Osteocyte (in vitro differentiated cells): ENCODE measurements at places on chromosomes 16 and 17. TPM values are rescaled to one million over a fixed set of nuclear protein-coding genes. Genes with fewer than 3 reads are reported as not detected.

The DOK4 gene
- total RNA-seq, result 22.5 and 24.4 TPM in 2 replicates

DNA sequence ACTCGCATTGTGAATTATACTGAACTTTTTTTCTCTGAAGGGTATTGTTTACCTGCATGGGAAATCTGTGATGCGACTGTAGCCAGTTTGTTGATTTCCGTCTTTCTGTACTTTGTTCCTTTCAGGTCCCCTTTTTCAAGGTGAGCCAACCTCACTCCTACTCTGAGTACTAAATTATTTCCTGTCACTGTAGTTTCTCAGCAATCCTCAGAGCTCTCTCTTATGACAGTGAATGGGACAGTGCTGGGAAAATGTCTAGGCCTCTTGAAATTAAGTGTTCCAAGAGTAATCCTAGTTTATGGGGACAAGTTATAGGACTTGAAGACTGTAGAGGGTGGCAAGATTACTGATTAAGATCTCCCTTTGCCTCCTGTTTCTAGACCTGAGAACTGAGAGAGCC is 167.6 kb downstream of the CNTNAP4 start:
- DNase-seq, result no peak

The WNT9B gene
- total RNA-seq, result not detected in 2 replicates

- DNase-seq, result no peak
Measured at GRCh38 chr17:6066183-6066948, 3.8 kb upstream of the WSCD1 start.

The OR1F1 gene
- total RNA-seq, result not detected in 2 replicates

DNA sequence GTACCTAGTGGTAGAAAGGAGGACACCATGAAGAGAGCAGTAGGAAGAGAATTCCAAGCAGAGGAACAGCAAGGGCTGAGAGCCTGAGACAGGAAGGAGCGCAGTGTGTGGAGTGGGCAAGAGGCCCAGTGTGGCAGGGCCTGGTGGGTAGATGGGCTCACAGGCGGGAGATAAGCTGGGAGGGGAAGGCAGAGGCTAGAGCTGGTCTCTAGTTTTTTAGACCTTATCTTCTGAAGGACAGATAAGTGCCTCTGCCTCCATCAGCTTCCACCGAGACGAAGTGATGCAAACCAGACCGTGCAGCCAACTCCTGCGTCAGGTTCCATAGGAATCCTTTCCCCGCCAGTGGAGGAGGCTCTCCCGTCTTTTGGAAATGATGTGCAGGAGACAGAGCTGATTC is 33.6 kb downstream of the CDH1 start:
- no peak for DNase-seq

GRCh38 chr16:69820926-69821541 is 58.9 kb downstream of the WWP2 start:
- DNase-seq, result no peak

DNA sequence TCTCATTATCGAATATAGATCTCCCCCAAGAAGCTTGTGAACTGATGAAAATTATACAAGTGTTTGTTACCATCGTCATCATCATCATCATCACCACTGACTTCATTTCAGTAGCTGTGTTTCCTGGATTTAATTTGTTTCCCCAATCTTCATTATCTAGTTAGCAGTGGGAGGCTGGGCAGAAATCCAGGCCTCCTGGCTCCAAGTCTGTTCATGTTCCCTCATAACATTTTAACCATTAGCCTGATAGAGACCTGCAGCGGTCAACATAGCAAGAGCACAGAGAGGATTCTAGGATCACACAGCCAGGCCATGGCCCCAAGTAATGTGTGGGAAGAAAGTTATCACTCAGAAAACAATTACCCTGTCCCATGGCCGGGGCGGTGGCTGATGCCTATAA is 526.2 kb upstream of the CDH11 start:
- DNase-seq, result no peak

GRCh38 chr16:53600126-53600525 is 97.1 kb upstream of the AKTIP start:
- DNase-seq, result no peak

DNA sequence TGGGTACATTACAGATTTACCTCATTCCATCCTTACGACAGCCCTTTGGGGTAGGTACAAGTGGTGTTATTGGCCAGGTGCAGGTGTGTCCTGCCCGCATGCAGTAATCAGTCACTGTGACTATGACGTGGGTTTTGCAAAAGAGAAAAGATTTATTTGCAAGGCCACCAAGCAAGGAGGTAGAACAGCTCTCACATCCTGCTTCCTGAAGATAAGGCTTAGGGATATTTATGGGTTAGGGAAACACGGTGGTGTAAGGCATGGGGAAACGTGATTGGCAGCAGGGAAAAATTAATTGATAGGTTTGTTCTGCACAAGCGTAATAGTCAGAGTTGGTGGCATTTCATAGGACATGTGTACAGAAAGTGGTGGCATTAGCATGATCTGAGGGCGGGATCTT is 214.8 kb downstream of the PARN start:
- no peak for DNase-seq

DNA sequence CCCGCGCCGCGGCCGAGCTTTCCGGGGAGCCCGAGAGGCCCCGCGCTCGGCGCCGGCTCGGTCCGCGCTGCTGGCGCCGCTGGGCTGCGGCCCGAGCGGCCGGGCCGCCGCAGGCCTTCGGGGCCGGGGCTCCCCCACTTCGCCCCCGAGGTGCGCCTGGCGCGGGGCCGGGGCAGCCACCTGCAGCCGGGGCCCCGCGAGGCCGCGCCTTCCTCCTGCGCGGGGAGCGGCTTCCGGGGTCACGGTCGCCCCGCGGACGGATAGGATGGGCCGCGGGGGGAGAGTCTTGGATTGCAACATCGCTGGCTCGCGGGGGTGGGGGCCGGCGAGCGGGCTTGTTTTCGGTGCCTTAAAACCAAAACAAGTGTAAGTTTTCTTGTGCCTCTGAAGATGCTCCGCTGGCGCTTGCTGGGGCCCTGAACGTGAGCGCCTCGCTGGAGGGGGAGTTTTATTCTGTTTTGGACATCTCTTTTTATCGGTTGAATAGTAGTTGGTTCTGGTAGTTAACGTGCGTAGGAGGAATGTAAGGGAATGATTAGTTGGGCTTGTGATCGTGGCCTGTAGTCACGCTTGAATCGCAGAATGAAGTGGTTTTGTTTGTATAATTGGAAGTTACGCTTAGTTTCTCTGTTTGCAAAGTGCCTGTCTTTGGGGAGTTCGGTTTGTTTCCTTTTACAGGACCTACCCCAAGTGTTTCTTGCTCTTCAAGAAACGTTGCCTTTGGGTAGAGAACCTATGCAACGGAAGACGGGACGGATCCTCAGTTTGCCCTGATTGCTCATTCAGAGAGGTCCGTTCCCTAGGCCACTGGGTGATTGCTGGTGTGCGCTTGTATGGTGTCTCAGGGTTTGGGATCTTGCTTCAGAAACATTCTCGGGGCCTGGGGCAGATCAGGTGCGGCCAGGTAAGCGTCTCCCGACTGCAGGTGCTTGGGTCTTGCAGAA is 724 bp downstream of the UBE2I start:
- DNase-seq, result no peak

The HOXB7 gene
- total RNA-seq, result not detected in 2 replicates
